ENCODE measurements at places on chromosomes 4 and X. TPM values are rescaled to one million over a fixed set of nuclear protein-coding genes. Genes with fewer than 3 reads are reported as not detected.

GRCh38 chr4:127968586-127968985, 3.4 kb downstream of the ABHD18 start:
- H3K4me1 ChIP-seq = peaks cover 3% of the 10 kb centered on the region
- H3K27me3 ChIP-seq = no peaks in the 10 kb centered on the region
- DNase-seq = no peak
- H3K27ac ChIP-seq = no peak overlapping the region

- no peaks in the 10 kb centered on the region for H3K4me1 ChIP-seq
- H3K4me3 ChIP-seq = no peak overlapping the region
- H3K27me3 ChIP-seq = no peaks in the 10 kb centered on the region
- no peak overlapping the region for H3K27ac ChIP-seq
- no peak for DNase-seq
- H3K36me3 ChIP-seq = no peaks in the 10 kb centered on the region
Measured at GRCh38 chr4:95429416-95429815, 119.4 kb downstream of the UNC5C start.

- H3K36me3 ChIP-seq = no peaks in the 10 kb centered on the region
- DNase-seq = no peak
- H3K27ac ChIP-seq = no peak overlapping the region
- H3K27me3 ChIP-seq = no peaks in the 10 kb centered on the region
Measured at GRCh38 chr4:127503111-127503510, 129.6 kb upstream of the INTU start.

The NOX1 gene
- not detected for total RNA-seq

The AFF2 gene
- 1.0 TPM for total RNA-seq

DNA sequence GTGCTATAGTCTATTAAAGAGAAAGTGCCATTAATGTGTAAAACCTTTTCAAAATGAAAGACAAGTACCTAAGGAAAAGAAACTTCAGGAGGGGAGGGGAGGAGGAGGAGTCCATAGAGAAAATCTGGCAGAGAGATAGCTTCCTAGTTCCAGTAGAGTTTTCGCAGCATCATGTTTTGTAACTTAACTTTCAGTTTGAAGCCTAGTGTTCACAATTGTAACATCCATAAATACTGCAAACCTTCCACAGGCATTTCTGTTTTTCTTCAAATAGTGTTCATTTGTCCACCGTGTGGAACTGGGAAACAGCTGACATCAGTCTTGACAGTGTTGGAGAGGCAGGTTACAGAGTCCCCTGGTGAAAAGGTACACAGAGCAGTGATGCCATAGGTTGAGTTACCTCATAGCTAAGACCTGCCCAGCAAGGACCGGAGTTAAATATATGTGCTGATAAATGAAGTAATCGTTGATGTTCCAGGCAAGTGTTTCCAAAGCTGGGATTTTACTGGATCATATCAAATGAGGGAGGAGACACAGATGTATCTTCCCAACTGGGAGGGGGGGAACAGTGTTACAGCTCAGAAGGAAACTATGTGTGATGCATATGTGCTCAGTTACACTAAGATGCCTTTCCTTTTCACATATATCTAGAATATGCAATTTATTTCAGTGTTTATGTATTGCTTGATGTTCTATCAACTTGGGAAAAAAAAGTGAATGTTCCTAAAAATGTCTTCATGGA, 369.5 kb upstream of the FAM241A start:
- no peaks in the 10 kb centered on the region for H3K36me3 ChIP-seq
- H3K27me3 ChIP-seq = peaks cover 40% of the 10 kb centered on the region
- H3K27ac ChIP-seq = no peak overlapping the region
- H3K4me3 ChIP-seq = no peak overlapping the region
- no peak for DNase-seq

Data from esophagus squamous epithelium (tissue), 5 donors.